Naive thymus-derived CD4-positive, alpha-beta T cell (primary cell): ENCODE measurements at places on chromosomes 16 and 17. TPM values are rescaled to one million over a fixed set of nuclear protein-coding genes. Genes with fewer than 3 reads are reported as not detected.

DNA sequence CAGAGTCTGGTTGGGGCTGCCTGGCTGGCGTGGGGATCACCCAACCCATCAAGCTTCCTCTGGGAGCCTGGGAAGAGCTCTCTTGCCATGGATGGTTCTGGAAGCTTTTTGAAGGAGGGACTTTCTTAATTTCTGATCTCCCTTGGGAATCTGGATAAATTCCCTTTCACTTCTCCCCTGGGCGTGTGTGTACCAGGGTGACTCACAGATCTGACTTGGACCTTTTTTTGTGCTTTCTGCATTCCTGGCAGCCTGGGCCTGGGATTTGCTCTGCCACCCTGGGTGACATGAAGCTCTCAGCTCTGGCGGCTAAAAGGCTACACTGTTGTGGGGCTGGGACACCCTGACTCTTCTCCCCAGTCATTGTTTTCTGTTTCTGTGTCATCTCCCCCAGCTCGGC is 70.1 kb downstream of the ABCC1 start:
- no peak for DNase-seq

The TBC1D3E gene
- total RNA-seq = not detected

The SLC13A2 gene
- total RNA-seq = not detected

- DNase-seq = no peak
These were observed 232.2 kb upstream of the HS3ST3A1 start for GRCh38 chr17:13833921-13834320.

- DNase-seq = no peak
These were observed 187.2 kb downstream of the FOXL1 start for GRCh38 chr16:86765389-86766026.

- DNase-seq = no peak
These were observed 79.8 kb downstream of the CMIP start for GRCh38 chr16:81524382-81524781.

The TP53TG3B gene
- not detected for total RNA-seq

The SHISA6 gene
- not detected for total RNA-seq

DNA sequence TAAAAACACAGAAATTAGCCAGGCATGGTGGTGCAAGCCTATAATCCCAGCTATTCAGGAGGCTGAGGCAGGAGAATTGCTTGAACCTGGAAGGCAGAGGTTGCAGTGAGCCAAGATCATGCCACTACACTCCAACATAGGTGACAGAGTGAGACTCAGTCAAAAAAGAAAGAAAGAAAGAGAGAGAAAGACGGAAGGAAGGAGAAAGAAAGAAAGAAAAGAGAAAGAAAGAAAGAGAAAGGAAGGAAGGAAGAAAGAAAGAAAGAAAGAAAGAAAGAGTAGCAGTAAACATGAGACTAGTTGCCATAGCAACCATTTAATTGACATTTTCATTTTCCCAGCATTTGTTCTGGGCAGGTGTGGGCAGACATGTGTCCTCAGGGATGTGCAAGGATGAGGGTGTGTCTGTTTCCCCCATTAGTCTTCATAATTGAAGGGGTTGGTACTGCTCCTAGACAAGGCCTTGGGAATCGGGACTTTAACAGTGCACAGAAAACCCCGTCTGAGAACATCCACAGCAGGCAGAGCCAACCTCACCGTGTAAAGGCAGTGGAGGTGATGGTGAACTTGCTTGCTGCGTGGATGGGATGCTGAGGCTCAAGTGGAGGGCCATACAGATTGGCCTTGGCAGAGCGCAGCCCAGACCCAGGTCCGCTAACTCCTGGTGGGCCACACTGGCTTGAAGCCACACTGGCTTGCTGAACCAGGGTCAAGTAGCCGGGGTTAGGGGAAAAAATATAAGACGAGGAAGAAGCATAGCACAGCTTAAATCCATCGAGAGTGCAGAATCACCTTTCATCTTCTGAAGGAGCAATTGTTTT is 35.2 kb upstream of the KIFC3 start:
- DNase-seq = no peak

DNA sequence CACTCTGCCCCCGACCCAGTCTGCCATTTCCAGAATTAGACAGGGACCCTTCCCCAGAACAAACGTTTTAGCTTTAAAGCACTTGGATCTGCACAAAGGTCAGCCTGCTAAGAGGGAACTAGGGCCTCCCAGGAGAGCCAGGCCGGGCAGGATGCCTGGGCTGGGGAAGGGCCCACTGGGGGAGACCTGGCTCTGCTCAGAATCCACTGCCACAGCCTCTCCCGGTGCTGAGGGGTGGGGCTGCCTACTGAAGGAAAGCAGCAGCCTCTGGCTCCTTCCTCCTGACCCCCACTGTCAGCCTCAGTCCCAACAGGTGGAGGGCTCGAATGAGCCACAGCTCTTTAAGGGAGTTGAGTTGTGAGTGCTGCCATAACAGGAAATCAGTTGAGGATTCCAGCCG is 1.7 kb downstream of the YBX2 start:
- DNase-seq = no peak

- no peak for DNase-seq
These were observed 183.0 kb downstream of the FOXL1 start for GRCh38 chr16:86761111-86762031.

- DNase-seq = no peak
These were observed 53.2 kb downstream of the PGS1 start for GRCh38 chr17:78431692-78431958.
